Stimulated activated CD8-positive, alpha-beta memory T cell treated with anti-CD3 and anti-CD28 coated beads, Interleukin-15, amount 100 ng/mL, for 48 hours (primary cell): ENCODE measurements at places on chromosomes 11 and 22.
A peak's percentile ranks its signal among the peaks of the same experiment; 100 is the strongest.

- DNase-seq = no peak
These were observed 17.9 kb upstream of the YPEL1 start for GRCh38 chr22:21753374-21754111.

DNA sequence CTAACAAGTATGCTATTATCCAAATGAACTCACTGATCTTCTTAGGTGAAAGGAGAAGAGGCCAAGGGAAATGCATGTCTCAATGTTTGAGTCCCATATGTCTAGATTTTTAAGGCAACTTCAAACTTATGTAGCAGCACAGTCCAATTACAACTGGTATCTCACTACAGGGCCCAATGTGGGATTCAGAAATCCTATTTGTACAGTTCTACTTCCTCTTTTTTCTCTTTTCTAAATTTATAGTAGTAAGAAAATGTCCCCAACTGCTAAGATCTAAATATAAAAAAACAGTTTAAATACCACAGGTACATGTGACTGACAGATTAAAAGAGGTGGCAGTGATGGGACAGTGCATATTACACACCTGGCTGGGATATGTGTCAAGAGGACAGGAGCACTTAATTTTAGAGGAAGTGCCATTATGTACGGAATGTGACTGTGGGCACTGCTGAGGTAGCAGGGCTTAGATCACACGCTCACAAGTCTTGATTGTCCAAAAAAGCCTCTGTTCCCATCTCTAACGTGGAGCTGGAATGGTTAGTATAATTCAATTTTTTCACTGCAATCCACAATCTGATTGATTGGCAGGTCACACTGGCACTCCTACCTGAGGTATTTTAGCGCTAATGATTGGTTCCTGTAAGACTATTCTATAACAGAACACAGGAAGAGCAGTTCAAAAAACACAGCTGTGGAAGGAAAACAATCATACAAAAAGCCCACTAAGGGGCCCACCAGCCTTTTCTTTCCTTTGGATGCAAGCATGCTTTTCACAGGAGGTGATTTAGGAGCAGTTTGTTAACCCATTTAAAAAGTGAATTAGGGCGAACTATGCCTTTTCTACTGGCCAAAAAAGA lies 34.6 kb downstream of the APOL5 start:
- DNase-seq = no peak

- no peak for DNase-seq
These were observed 377.3 kb downstream of the TBC1D22A start for GRCh38 chr22:47139790-47140119.

- no peak for DNase-seq
These were observed 33.5 kb downstream of the THAP12 start for GRCh38 chr11:76347466-76347865.

GRCh38 chr11:120022617-120023016 lies 115.3 kb downstream of the TRIM29 start:
- DNase-seq = no peak

GRCh38 chr11:14539982-14540421 lies 19.8 kb upstream of the PSMA1 start:
- DNase-seq = no peak

- peak; percentile 79 for DNase-seq
These were observed at the start of gene PPP6R2 for GRCh38 chr22:50342651-50343540. PPP6R2 (plus strand) TSS chr22:50343327; CDS start chr22:50393909, 50,582 bp downstream.
